Neural crest cell (in vitro differentiated cells): ENCODE measurements at places on chromosomes 7 and 10.

- no peak for DNase-seq
These were observed 3.2 kb upstream of the MRPS24 start for GRCh38 chr7:43872406-43873110.

DNA sequence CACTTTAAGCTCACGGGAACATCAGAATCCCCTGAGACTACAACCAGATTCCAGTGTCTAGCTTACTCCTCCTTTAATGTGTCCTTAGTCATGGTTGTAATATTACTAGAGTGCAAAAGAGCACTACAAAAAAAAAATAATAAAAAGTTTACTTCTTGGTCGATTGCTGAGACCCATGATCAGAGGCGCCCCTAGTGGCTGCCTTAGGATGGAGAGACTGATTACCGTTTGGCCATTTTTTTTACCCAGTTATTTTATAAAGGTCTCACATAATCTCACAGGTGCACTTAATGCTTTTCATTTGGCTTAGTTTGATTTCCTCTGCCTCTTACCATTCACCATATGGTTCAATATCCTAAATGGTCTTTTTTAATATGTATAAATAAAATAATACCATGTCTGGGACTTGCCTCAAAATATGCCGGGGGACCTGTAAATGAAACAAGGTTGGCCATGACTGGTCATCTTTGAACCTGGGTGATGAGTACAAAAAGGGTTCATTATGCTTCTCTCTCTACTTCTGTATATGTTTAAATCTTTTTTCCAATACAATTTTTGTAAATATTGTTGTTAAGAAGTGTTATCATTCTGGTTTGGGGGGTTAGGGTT lies 331.5 kb upstream of the NFE2L3 start:
- no peak for DNase-seq

DNA sequence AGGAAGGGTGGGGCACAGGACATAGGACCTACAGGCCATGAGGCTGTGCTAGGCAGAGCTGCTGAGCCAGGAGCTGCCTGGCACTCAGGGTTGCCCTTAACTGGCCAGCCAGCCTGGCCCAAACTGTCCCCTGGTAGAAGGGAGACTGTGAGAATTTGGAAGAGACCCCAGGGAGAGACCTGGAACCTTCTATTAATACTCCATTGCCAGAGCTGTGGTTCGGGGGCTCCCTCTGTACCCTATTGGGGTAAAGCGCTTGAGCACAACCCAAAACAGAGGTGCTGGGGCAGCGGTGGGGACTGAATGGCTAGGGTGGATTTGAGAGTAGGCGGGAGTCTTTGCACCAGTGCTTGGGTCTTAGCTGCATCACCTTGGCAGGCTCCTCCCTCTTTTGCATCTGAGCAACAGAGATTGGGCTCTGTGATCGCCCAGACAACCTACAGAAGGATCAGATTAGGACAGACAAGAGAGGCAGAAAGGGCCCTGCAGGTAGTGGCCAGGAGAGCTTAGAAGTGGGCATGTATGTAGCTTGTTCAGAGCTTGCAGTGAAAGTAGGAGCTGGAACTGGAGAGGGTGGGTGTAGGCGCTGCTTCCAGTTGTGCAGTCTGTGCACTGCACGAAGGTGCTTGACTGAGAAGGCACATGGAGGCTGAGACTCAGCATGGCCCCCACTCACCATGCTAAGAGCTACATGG lies 53.3 kb downstream of the ADCYAP1R1 start:
- no peak for DNase-seq

GRCh38 chr10:70504521-70505358 lies 26.2 kb downstream of the PALD1 start:
- no peak for DNase-seq

DNA sequence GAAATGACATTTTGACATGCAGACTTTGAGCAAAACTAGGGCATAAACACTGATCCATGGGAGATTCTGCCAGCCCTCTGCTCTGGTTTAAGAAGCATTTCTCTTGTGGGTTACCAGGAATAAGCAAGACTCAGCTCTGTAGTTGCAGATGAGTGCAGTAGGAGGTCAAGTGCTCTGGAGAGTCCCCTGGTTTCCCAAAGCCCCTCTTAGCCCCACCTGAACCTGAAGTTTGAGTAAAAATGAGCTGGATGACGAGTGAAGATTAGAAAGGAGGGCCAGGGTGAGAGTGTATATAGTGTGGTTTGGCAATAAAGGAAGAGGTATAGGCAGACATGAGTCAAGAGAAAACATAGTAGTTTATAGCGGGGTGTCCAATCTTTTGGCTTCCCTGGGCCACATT lies 220.3 kb downstream of the ARL4A start:
- no peak for DNase-seq

- no peak for DNase-seq
These were observed 11.4 kb downstream of the GOT1 start for GRCh38 chr10:99418910-99419624.

GRCh38 chr7:65927489-65928448 lies 54.2 kb downstream of the GUSB start:
- DNase-seq = no peak

DNA sequence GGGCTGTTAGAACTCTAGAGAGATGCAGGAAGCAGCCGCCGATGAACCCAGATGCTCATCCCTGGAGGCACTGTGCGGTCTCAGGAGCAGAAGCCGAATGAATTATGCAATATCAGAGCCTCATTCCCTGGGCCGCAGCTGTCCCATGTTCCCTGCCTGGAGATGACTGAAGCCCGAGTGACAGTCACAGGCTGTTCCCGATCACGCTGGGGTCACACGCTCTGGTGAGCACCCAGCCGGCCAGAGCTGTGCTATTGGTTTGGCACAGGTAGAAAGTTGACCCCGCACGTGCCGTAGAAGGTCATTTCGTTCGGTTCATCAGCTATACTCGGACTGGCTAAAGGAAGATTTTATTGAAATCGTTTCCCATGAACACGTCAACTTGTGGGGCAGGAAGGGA lies 140.5 kb upstream of the SH2B2 start:
- DNase-seq = no peak

- DNase-seq = no peak
These were observed 29.7 kb downstream of the C1QL3 start for GRCh38 chr10:16491933-16492332.

DNA sequence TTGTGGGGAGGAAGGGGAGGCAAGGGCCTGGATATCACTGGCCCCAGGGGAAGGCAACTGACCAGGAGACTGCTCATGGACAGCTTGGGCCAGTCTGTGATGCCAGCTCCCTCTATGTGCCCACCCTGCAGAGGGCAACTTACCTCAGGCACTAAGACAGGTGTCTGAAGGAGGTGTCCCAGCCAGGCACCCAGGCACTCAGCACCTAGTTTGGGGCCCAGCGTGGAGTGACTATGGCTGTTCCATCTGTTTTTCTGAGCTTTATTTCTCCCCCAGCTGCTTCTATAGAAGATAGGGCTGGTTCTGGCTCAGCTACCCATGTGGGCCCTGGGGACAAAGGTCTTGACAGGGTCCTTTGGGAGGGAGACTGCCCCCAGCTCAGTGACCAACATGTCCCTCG lies 150.6 kb upstream of the PCBD1 start:
- no peak for DNase-seq

- no peak for DNase-seq
These were observed 139.4 kb downstream of the EPC1 start for GRCh38 chr10:32207544-32207943.

DNA sequence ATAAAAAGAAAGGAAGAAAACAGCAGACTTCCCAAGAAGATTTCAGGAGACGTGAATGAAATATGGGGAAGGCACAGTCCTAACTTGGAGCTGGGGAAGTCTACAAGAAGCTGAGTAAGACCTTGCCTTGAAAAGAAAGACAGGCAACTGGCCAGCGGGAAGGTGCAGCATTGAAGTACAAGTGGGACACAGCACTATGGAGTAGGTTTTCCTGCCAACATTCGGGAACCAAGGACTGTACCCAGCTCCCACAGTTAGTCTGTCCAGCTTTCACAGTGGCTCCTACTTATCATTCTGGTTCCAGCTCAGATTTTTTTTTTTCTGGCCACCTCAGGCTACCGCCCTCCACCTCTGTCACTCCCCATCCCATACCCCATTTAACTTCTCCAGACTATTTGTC lies 10.0 kb downstream of the HPS1 start:
- DNase-seq = no peak

DNA sequence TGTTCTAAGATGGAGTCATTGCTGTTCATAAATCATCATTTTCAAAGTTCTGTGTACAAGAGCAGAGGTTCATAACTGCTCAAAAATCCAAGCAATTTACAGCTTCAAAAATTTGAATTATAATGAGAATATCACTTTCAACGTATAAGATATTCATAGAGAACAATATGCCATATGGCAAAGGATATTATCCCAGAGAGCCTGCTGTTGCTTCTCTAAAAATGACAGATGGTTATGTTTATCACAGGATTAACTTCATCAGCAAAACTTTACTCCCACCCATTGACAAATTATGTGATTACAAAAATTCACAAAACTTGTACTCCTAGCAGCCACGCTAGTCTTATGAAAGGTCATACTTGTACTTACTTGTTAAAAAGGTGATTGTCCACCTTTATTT lies 105.1 kb downstream of the PIP4K2A start:
- no peak for DNase-seq

- no peak for DNase-seq
These were observed 99.6 kb downstream of the SORBS1 start for GRCh38 chr10:95461611-95462010.

DNA sequence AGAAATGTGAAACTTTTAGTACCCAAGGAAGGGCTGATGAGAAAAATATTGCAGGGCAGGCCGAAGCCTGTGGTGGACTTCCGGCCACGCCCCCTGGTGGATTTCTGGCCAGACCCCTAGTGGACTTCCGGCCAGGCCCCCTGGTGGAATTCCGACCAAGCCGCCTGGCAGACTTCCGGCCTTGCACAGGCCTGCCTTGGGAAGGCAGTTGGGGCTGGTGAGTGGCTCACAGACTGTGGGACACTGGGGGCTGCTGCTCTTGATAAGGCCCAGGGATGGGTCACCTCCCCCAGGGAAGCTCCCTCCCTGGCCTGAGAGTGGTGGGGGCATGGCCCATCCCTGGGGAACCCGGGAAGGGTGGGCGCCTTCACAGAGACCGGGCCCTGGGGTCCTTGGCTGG lies 116.4 kb upstream of the MKI67 start:
- DNase-seq = no peak

DNA sequence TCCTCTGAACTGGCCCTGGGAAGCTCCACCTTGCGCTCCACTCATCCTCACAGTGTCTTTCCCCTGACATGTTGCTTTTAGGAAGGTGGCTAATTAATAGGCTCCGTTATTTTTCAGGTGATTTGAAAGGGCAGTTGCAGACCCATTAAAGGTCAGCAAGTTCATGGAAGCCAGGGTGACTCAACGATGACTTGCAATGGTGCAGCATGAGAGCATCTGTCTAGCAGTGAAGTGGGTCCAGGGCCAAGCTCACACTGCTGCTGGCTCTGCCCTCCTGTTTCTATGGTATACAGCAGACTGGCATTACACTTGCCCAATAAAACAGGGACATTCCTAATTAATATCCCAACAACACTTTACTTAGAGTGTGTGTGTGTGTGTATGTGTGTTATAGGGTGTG lies 68.8 kb upstream of the WDR11 start:
- no peak for DNase-seq

GRCh38 chr10:86642499-86642898 lies 11.8 kb upstream of the OPN4 start:
- no peak for DNase-seq

DNA sequence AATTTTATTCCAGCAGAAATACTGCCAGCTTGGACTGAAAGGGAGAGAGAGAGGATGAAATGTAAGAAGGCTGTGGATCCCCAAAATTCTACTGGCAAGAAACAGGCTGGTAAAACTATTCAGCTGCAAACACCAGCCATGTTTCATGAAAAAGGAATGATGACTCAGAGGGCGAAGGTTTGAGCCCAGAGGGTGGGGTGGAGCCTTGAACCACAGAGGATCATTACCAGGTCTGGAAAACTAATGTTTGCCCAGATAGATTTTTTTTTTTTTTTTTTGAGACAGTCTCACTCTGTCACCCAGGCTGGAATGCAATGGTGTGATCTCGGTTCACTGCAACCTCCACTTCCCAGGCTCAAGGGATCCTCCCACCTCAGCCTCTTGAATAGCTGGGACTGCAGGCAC lies 41.7 kb upstream of the NRF1 start:
- no peak for DNase-seq

- DNase-seq = no peak
These were observed 11.8 kb downstream of the NT5C2 start for GRCh38 chr10:103181244-103181643.

- no peak for DNase-seq
These were observed 9.2 kb downstream of the GNA12 start for GRCh38 chr7:2834748-2835441.

GRCh38 chr10:9228771-9229170 lies 1174.3 kb downstream of the GATA3 start:
- no peak for DNase-seq

DNA sequence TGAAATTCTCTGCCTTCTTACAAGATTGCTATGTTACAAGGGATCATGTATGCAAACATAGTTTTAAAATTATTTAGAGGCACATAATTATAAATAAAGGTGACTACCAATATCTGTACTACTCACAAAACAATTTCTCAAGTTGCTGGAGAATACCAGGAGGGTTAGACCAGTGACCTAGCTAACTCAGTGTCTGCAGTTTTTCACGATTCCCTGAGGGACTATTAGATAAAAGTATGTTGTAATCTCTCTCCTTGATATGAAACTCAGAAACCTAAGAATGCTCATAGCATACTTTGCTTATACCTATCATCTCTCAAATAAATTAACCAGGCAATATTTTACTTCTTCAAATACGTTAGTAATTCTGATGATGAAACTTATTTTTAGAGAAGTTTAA lies 534.0 kb upstream of the ANKRD30A start:
- no peak for DNase-seq

- DNase-seq = no peak
These were observed 720 bp downstream of the SNCG start for GRCh38 chr10:86958901-86959736.

GRCh38 chr10:72435570-72435969 lies 80.9 kb upstream of the DNAJB12 start:
- no peak for DNase-seq

GRCh38 chr7:151992375-151992774 lies 33.1 kb upstream of the GALNT11 start:
- peak; percentile 41 for DNase-seq

DNA sequence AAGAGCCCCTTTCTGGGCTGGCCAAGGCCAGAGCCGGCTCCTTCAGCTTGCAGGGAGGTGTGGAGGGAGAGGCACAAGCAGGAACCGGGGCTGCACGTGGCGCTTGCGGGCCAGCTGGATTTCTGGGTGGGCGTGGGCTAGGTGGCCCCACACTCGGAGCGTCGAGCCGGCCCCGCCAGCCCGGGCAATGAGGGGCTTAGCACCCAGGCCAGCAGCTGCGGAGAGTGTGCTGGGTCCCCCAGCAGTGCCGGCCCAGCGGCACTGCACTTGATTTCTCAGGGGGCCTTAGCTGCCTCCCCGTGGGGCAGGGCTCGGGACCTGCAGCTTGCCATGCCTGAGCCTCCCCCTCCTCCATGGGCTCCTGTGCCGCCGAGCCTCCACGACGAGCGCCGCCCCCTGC lies 48.1 kb downstream of the SH2D4B start:
- DNase-seq = no peak
